ENCODE measurements at places on chromosomes 3 and 15.
A peak's percentile ranks its signal among the peaks of the same experiment; 100 is the strongest.

DNA sequence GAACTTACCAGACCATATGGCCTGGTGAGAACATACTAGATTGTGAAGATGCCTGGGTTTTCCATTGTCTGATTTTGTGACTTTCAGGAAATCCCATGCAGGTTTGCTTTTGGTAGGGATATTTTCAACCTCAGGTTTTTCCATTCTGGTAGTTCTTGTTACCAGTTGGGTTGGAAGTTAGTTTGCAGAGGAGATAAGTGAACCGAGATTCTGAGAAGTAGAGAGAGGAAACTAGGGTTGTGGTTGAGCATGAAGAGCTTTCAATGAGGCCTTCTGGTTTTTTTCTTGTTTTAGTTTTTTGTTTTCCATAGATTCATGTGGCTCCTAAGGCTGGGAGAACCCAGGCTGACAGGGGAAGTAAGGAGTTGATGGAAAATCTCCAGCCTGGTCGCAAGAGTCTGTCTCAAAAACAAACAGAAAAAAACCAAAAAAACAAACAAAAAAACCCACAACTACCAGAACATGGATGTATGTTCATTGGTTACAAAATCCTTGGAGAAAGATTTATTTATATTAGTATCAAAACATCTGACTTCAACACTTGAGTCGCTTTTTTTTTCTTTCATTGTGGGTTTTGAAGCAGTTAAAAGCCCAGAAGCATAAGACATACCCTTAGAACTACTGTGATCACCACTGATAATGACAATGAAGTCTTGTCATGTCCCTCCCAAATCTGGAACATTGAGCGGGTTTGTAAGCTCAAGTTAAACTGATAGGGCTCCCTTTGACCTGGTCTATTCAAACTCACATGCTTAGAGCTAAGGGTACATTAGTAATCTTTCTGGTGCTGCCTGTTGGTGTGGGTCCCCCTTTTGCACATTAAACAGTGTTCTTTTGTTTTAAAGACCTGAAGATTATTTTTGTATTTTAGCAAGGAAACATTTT, 3.2 kb downstream of the GPR171 start:
- DNase-seq: no peak

DNA sequence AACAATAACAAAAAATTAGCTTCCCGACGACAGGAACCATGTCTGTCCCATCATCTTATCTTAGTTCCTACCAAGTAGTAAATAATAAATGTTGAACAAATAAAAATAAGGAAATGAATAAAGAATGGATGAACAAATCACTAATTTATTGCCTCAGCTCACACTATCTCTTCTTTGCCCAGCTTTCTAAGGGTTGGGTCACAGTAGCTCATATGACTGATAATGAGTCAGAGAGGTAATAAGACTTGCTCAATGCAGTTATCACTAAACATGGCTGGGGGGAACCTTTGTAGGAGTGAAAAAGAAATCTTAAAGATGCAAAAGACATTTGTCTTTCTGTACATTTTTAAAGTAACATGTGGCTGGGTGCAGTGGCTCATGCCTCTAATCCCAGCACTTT, 182.2 kb downstream of the WDR76 start:
- no peak for DNase-seq

GRCh38 chr3:181707980-181708379, 3.7 kb upstream of the SOX2 start:
- no peak for DNase-seq

GRCh38 chr3:85303156-85303555, 344.4 kb downstream of the CADM2 start:
- DNase-seq: no peak

DNA sequence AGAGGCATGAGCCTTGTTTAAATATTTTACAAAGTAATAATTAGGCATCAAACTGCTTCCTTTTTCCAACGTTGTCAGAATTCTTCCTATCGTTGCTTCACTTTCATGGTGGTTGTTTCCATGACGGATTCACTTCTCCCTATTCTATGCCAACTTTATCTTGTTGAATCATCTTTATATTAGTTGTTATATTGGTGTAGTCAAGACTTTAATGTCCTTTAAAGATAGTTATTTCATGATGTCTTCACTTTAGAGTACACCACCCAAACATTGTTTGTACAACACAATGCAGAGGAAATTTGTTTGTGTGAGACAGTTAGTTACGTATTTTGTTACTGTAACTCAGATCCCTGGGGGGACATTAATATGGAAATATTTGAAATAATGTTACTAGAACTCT, 61.9 kb downstream of the CRYBG3 start:
- no peak for DNase-seq

DNA sequence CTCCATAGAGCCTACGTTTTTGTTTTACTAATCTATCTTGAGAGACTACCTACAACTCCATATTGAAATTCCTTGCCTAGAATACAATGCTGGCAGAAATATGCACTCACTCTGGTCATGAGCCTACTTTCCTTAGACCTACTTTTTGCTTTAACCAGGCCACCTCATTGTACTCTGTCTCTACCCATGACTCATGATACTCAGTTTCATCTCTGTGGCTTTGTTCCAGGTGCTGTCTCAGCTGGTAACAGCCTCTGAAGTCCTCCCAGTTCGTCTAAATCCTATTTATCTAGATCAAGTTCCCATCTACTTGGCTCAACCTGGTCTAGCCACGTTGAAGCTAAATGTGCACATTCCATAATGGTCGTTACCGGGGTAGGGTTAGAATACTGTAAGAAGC, 536.4 kb downstream of the RSL24D1 start:
- no peak for DNase-seq

DNA sequence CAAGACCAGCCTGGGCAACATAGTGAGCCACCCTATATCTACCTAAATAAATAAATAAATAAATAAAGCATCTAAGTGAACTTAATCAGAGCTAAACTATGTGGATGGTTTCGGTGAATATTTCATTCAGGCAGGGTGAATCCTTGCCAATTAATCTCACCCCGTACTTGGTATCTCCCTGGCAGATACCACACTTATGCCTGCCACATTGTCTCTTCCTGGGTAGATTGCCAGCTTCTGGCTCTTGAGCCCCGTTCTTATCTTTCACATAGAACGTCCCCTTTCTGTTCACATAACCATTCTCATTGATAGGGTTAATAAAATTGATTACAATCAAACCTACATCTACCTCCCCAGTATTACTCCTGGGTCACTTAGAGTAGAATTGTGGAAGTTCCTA, 7.0 kb downstream of the SNAP23 start:
- no peak for DNase-seq

DNA sequence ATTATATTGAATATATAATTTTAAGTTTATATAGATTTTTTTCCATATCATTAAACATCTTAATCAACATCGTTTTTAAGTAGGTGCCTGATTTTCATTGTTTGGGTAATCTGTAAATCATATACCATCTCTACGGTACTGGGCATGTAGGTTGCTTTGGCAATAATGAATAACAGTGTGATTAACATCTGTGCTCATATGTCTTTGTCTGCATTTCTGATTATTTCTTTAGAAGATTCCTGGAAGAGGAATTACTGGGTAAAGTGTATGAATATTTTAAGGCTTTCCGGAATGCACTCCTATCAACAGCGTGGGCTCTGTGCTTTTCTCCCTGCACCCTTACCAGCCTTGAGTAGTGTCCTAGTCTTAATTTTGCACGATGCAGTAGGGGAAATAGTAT, 119.8 kb upstream of the LIPC start:
- DNase-seq: no peak

- peak; percentile 62 for DNase-seq
Measured at GRCh38 chr3:143972505-143973258, 1.1 kb downstream of the DIPK2A start.

DNA sequence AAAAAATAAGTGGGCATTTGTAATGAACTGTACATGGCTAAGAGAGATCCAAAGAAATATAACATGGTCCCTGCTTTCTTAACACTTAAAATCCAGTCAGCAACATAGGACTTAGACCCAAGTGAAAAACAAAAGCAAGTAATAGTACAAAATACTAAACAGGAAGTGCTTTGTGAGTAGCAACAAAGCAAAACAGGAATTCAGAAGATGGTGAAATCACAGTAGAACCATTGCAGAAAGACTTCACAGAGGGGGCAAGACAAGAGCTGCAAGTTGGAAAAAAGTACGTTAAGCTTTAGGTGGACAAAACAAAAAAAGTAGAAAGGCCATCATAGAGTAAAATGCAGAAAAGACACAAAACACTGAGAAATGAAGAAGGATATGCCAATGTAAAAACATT, 116.0 kb downstream of the TBC1D5 start:
- no peak for DNase-seq
